ENCODE measurements at places on chromosomes 1 and 21. TPM values are rescaled to one million over a fixed set of nuclear protein-coding genes. Genes with fewer than 3 reads are reported as not detected.

Gene SRGAP2B
- total RNA-seq: 15.7 TPM

Gene SEMA4A
- total RNA-seq: 23.8 TPM

Gene SIPA1L2
- 1.7 TPM for total RNA-seq

Gene CAMK2N1
- 0.67 TPM for total RNA-seq

Gene KPRP
- total RNA-seq: not detected

Gene FBLIM1
- not detected for total RNA-seq

Gene IRF6
- total RNA-seq: 1.2 TPM

Gene TDRD5
- total RNA-seq: not detected

Gene DLGAP3
- 0.38 TPM for total RNA-seq

Gene KIF2C
- 92.6 TPM for total RNA-seq

Gene OR2M2
- not detected for total RNA-seq

DNA sequence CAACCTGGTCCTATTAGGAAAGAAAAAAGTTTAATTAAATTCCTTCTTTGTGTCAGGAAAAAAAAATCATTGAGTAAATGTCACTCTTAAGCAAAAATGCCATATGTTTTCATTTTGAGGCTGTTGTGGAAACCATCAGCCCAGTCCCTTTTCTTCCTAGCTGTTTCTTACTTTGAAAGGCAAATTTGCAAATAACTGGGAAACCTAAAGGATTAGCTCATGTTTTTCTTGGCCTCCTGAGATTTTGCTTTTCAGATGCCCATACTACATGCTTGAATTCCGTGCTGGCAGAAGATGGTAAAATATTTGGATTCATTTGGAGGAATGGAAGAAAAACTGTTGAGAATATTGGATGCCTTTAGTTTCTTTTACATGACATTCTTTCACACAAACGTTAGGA is 182.1 kb upstream of the ADAMTS5 start:
- no peaks in the 10 kb centered on the region for H3K27me3 ChIP-seq
- H3K4me3 ChIP-seq: no peak overlapping the region
- H3K27ac ChIP-seq: no peak overlapping the region
- no peak for DNase-seq

GRCh38 chr21:44684483-44684882 is 2.5 kb upstream of the KRTAP12-1 start:
- H3K36me3 ChIP-seq: no peaks in the 10 kb centered on the region
- no peak overlapping the region for H3K4me3 ChIP-seq
- no peak for DNase-seq
- peaks cover 8% of the 10 kb centered on the region for H3K4me1 ChIP-seq

- DNase-seq: no peak
- H3K4me3 ChIP-seq: no peak overlapping the region
- peaks cover 2% of the 10 kb centered on the region for H3K27me3 ChIP-seq
Measured at GRCh38 chr1:208923456-208923855, 660.1 kb upstream of the CAMK1G start.

DNA sequence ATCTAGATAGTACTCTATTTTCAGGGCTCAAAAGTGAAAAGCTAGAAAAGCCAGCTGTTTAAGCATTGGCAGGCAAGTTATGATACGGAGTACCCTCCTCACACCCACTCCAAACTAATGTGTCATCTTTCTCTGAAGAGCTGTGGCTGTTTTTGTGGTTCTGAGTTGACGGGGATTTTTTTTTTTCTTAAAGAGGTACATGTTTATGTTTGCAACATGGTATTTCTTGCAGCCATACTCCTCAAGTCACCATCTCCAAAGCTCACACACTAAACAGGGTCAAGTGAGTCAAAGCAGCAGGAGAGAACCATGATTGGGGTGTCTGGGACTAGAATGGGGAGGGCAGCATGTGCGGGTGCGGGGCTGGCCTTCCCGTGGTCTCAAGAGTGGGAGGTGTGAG is 347.2 kb downstream of the DISC1 start:
- H3K36me3 ChIP-seq: peaks cover 6% of the 10 kb centered on the region
- peaks cover 25% of the 10 kb centered on the region for H3K4me1 ChIP-seq
- peak; percentile 48 for DNase-seq
- no peak overlapping the region for H3K4me3 ChIP-seq

DNA sequence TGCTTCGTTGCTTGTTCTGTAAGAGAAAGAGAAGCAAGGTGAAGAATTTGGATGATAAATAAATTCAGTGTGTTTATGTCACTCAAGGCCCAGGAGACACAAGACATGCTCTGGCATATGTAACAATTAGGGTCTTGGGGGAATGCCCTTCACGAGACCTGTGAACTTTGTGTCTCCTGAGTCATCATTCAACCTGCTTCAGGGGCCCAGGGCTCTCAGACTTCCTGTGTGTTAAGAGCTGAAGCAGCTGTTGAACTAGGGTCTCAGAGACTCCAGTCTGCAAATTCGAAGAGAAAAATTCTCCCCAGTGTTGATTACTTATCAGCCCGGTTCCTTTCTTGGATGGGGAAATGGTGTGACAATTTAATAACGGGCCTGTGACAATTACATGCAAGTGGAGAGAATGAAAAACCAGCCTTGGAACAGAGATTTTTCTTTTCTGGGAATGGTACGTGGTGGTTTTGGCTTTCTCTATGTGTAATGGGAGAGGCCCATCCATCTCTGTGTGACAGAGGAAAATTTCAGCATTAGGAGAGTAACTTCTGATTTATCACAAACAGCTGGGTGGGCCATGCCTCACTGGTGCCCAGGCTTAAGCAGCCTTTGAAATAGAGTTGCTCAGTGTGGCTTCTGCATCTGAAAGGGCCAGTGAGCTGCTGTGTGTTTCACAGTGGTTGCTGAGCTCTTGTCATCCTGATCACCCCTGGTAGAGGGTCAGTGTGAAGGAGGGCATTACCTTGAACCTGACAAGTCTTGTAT is 22.4 kb downstream of the HUNK start:
- H3K36me3 ChIP-seq: no peaks in the 10 kb centered on the region
- peaks cover 4% of the 10 kb centered on the region for H3K27me3 ChIP-seq
- H3K27ac ChIP-seq: no peak overlapping the region

- no peaks in the 10 kb centered on the region for H3K36me3 ChIP-seq
- H3K27ac ChIP-seq: no peak overlapping the region
- DNase-seq: peak; percentile 43
Measured at GRCh38 chr1:182069028-182069466, 7.5 kb upstream of the ZNF648 start.

GRCh38 chr1:91889717-91890459 is 3.9 kb upstream of the TGFBR3 start:
- no peak overlapping the region for H3K4me3 ChIP-seq
- no peak overlapping the region for H3K27ac ChIP-seq
- H3K27me3 ChIP-seq: peaks cover 17% of the 10 kb centered on the region
- peaks cover 35% of the 10 kb centered on the region for H3K4me1 ChIP-seq
- DNase-seq: no peak

DNA sequence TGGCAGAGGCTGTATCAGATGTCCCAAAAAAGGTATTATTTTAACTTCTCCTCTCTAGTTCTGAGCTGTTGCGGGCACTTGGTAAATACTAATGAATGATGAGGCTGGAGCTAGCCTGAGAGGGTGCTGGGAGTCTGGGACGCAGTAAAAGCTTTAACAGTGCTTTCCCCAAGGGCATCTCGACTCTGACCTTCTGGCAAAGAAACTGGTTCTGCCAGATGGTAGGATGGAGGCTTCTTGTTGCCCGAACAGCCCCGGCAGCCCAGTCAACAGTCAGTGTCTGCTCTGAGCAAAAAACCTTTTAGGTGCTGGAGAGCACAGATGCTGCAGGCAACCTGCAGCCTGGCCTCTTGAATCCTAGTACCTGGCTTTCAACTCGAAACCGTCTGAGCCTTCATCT is 2.5 kb upstream of the PNRC2 start:
- peaks cover 23% of the 10 kb centered on the region for H3K36me3 ChIP-seq
- H3K4me3 ChIP-seq: peak overlapping the region; percentile 38
- H3K27ac ChIP-seq: peak overlapping the region; percentile 71
- DNase-seq: no peak
- H3K4me1 ChIP-seq: peaks cover 37% of the 10 kb centered on the region
- no peaks in the 10 kb centered on the region for H3K27me3 ChIP-seq

- peaks cover 27% of the 10 kb centered on the region for H3K36me3 ChIP-seq
- no peak overlapping the region for H3K27ac ChIP-seq
- DNase-seq: no peak
Measured at GRCh38 chr1:26459573-26460031, 12.6 kb upstream of the HMGN2 start.

- no peak overlapping the region for H3K4me3 ChIP-seq
- no peaks in the 10 kb centered on the region for H3K36me3 ChIP-seq
Measured at GRCh38 chr1:162904579-162904978, 43.6 kb upstream of the CCDC190 start.

DNA sequence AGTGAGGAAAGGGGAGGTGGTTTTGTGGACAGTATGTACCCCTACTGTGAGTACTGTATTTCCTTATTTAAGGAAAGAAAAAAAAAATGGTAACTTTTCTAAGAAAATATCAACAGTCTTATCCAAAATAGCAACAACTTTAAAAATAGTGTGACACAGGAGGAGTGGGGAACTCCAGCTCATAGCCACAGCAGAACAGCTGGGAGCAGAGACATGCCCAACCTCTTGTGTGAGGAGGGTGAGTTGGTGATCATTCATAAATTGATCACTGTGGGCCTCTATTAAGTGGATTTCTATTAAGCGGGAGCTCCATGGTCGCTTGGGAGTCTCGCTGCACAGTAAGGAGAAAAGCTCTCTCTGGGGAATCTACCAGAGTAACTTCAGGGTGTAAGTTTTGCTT is 158.8 kb upstream of the DUSP10 start:
- H3K27ac ChIP-seq: no peak overlapping the region
- no peaks in the 10 kb centered on the region for H3K36me3 ChIP-seq
- no peak overlapping the region for H3K4me3 ChIP-seq
- peaks cover 7% of the 10 kb centered on the region for H3K27me3 ChIP-seq
- DNase-seq: no peak

DNA sequence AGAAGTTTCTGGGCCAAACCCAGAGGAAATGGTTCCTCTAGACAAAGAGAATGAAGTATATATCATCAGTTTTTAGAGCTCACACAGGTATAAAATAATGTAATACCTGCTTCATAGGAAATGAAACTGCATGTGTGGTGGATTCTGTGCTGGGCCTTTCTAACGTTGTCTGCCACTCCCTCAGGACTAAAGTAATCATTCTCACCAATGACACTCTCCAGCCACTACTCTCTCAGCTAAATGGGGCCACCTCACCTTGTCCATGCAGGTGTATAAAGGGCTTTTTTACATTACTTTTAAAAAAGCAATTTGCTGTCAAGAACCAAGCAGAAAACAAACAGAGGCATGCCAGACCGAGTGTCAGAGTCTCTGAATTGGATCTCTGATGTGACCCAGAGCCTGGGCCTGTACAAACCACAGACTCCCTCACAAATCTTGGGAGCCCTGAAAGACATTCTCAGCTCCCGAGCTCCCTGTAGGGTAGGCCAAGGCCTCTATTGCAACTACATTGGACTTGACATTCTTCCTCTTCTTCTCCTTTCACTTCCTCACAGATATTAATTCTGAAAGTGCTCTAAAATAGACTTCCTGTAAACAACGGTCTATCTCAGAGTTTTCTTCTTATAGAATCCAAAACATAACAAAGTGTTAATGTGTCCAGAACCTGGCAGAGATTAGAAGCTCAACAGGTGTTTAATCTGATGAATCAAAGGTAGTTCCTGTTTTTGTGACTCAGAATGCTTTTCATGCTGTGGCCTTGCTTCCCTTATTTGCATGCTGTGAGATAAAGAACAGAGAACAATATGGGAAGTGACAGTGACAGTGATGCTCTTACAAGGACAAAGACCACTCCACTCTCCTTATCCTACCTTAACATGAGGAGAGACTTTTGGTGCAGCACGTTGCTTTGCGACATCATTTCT is 8.6 kb downstream of the AIM2 start:
- peaks cover 21% of the 10 kb centered on the region for H3K4me1 ChIP-seq
- no peak for DNase-seq
- peak overlapping the region; percentile 87 for H3K27ac ChIP-seq
- H3K4me3 ChIP-seq: peak overlapping the region; percentile 19

- no peaks in the 10 kb centered on the region for H3K27me3 ChIP-seq
- no peak overlapping the region for H3K4me3 ChIP-seq
- no peak overlapping the region for H3K27ac ChIP-seq
- DNase-seq: no peak
- no peaks in the 10 kb centered on the region for H3K36me3 ChIP-seq
Measured at GRCh38 chr1:25066256-25066655, 136.2 kb upstream of the RUNX3 start.

GRCh38 chr1:222031318-222031717 is 289.4 kb upstream of the DUSP10 start:
- H3K27me3 ChIP-seq: peaks cover 8% of the 10 kb centered on the region
- no peak overlapping the region for H3K27ac ChIP-seq
- H3K4me1 ChIP-seq: no peaks in the 10 kb centered on the region
- H3K36me3 ChIP-seq: no peaks in the 10 kb centered on the region
- DNase-seq: no peak

DNA sequence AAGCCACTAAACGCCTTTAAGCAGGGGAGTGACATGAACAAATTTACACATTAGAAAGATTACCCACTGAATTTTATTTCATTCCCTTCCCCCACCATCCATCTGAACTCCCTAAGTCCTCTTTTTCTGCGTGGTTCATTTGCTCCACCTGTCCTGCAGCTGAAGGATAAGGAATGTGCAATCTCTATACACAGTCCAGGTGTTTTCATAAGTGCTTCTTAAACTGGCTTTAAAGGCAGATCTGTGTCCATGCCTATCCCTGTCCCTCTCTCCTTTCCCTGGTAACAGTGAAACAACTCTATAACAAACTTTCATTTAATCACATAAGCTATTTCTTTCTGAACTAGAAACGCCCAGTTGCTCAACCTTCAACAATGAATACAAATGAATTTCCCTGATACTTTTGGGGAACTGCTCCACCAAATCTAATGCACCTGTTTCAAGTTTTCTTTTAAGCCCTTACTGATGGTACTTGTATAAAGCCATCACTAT is 8.4 kb downstream of the GSTM3 start:
- peaks cover 9% of the 10 kb centered on the region for H3K36me3 ChIP-seq
- no peaks in the 10 kb centered on the region for H3K4me1 ChIP-seq
- H3K27ac ChIP-seq: no peak overlapping the region
- DNase-seq: no peak
- no peak overlapping the region for H3K4me3 ChIP-seq
- H3K27me3 ChIP-seq: no peaks in the 10 kb centered on the region

DNA sequence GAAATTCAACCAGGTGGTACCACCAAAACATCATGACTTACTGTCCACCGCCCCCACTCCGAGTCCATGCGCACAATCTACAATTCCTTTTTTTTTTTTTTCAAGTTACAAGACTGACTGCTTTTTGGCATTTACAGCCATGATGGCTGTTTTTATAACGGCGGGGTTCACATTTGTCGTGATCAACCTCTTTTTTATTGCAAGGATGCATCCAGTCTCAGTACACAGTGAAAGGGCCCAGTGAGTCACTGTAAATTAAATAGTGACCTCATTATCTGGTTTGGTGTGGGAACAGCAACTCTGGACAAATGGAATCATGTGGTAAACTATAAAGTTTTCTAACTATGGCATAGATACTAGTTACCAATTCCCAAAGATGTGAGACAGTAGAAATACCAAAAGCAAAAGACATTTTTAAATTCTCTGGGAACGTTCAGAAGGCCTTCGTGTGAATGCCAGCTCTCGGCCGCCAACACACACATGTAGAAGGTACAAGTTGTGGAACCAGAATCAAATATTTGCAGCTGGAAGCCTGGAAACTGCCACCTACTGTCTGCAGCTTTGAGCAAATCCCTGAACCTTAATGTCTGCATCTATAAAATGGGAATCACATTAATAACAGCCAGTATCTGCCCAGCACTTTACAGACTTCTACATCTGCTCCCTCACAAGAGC is 4.9 kb downstream of the GLIS1 start:
- H3K27ac ChIP-seq: no peak overlapping the region
- no peak for DNase-seq
- H3K27me3 ChIP-seq: peaks cover 27% of the 10 kb centered on the region
- H3K4me1 ChIP-seq: no peaks in the 10 kb centered on the region
- H3K4me3 ChIP-seq: no peak overlapping the region
- no peaks in the 10 kb centered on the region for H3K36me3 ChIP-seq

- peak within 1 kb of the TSS; percentile 94 for H3K4me3 ChIP-seq
- peak within 1 kb of the TSS; percentile 99 for H3K27ac ChIP-seq
- peaks cover 59% of the 10 kb centered on the region for H3K36me3 ChIP-seq
- DNase-seq: peak; percentile 99
- H3K4me1 ChIP-seq: peaks cover 51% of the 10 kb centered on the region
Measured at GRCh38 chr1:156816561-156817328, at the start of gene SH2D2A. TSS of gene SH2D2A (minus strand) at chr1:156816848. CDS start at chr1:156816708, 140 bp downstream.
